Esophagus squamous epithelium (tissue), 5 donors: ENCODE measurements at places on chromosomes 1 and 21.

DNA sequence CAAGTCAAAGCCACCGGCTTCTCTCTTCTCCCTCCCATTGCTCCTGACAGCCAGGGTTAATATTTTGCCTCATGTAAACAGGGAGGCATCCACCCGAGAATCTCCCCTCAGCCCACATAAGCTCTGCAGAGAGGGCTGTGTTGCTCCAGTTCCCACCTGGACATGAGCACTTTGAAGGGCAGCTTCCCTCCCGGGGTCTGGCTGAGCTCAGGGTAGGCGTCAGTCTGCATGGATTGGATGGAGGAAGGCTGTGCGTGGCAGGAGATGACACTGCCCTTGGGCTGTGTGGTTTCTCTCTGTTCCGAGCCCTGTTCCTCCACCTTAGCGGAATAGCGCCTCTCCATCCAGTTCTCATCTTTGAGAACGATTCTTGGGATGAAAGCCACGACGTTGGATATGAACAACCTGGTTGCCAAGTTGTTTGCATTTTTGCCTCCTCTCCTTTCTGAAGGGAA lies 53.7 kb upstream of the ETS2 start:
- no peak for DNase-seq

GRCh38 chr1:48040154-48040553 lies 43.0 kb upstream of the TRABD2B start:
- DNase-seq: no peak

GRCh38 chr1:224498574-224499170 lies 64.1 kb upstream of the WDR26 start:
- no peak for DNase-seq

DNA sequence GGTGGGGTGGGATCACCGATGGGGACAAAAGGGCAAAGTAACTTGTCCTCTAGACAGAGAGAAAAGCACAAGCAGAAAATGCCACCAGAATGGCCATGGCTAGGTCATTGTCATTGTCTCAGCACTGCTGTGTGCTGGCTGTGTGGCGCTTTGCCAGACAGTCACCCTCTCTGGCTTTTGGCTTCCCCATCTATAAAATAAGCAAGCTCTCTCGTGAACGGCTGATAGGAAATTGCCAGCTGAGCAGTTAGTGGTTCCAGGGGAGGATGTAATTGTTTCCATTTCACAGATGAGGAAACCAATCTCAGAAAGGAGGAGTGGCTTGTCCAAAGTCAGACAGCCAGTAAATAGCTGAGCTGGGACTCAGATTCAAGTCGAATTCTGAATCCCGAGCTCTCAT lies 32.5 kb downstream of the PADI2 start:
- DNase-seq: no peak

GRCh38 chr1:95451054-95451453 lies 217.0 kb downstream of the RWDD3 start:
- DNase-seq: no peak

GRCh38 chr1:19308509-19308907 lies 3.4 kb downstream of the AKR7A2 start:
- no peak for DNase-seq

DNA sequence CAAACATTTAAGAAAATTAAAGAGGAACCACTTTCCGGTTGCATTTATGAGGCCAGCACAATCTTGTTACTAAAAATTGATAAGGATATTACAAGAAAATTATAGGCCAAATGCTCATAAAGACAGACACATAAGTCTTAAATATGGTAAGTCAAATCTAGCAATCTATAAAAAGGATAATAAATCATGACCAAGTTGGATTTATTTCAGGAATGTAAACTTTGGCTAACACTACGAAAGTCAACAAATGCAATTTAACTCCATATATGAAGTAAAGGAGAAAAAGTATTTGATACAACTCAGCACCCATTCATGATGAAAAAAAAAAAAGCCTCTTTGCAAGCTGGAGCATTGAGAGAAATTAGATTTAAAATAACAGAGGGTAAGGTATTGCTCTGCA lies 6.3 kb downstream of the HHAT start:
- DNase-seq: no peak

GRCh38 chr1:29861446-29861845 lies 625.1 kb downstream of the PTPRU start:
- no peak for DNase-seq

GRCh38 chr1:37354876-37355650 lies 119.3 kb upstream of the ZC3H12A start:
- DNase-seq: no peak

- DNase-seq: peak; percentile 10
These were observed 41.8 kb downstream of the GATAD2B start for GRCh38 chr1:153880962-153881361.

DNA sequence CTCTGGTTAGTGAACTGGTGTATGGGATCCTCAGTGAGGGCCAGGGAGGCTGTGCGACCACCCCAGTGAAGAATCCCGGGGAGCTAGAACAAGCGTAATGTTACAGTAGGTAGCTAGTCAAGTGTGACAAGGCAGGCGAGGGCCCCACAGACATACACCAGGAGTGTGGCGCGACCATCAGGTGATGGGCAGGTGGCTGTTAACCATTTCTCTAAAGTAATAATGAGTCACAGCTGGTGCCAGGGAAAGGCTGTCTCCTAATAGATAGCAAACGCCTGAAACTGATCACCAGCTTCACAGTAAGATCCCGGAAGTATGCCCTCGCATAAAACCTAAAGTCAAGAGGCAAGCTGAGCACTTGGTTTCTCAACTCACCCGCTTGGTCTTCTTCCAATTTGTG lies 40.5 kb upstream of the TARBP1 start:
- DNase-seq: no peak

GRCh38 chr1:184438363-184438762 lies 51.5 kb downstream of the C1orf21 start:
- no peak for DNase-seq

DNA sequence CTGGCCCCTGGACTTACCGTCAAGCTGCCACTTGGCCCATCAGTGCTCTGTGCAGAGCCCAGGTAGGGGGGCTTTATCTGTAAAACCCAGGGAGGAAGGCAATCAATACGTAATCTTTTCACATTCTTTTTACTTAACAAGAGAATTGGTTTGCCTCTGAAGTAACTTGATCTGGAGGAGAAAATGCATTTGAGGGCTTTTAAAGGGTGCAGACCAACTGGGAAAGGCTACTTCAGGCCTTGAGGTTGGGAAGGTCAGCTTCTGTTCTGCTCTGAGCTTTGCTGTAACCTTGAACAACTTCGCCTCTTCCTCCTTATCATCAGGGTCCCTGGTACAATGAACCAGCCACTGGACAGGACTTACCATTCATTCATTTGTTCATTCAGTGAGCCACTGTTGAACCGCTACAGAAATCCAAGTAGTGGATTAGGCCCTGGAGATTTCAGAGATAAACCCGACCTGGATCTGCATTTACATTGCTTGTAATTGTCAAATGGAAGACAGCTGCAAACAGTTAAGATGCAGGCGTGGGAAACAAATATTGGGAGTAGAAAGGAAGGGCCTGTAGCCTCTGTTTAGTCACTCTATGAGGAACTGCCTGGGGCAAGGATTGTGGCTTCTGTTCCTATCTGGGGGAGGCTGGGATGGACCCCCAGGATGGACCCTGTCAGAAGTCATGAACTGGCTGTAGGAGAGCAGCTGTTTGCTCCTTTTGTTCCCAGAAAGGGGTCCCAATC lies 90.9 kb downstream of the MAN1C1 start:
- DNase-seq: no peak

GRCh38 chr1:230641900-230642262 lies 400 bp upstream of the COG2 start:
- DNase-seq: no peak

DNA sequence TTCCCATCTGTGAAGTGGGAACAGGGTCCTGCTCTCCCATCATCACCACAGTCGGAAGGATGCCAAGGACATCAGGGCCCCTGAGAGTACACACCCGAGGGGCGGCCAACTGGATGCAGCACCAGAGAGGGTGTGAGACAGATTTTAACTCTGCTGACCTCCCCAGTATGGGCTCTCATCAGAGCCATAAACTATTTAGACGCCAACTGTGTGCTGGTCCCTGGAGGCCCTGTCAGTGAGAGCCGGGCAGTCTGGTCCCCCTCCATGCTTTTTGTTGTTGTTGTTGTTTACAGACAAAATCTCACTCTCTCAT lies 1.7 kb downstream of the FGR start:
- DNase-seq: no peak

- DNase-seq: no peak
These were observed 34.7 kb upstream of the TNFRSF1B start for GRCh38 chr1:12132078-12132477.

DNA sequence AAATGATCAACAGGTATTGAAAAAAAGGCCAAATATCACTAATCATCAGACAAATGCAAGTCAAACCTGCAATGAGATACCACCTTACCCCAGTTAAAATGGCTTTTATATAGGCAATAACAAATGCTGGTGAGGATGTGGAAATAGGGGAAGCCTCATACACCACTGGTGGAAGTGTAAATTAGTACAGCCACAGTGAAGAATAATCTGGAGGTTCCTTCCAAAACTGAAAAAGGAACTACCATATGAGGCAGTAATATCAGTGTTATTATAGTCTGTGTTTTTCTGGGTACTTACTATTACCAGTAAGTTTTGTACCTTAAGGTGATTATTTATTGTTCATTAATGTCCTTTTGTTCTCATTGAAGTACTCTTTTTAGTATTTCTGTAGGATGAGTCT lies 201.3 kb downstream of the MRPL39 start:
- DNase-seq: no peak

DNA sequence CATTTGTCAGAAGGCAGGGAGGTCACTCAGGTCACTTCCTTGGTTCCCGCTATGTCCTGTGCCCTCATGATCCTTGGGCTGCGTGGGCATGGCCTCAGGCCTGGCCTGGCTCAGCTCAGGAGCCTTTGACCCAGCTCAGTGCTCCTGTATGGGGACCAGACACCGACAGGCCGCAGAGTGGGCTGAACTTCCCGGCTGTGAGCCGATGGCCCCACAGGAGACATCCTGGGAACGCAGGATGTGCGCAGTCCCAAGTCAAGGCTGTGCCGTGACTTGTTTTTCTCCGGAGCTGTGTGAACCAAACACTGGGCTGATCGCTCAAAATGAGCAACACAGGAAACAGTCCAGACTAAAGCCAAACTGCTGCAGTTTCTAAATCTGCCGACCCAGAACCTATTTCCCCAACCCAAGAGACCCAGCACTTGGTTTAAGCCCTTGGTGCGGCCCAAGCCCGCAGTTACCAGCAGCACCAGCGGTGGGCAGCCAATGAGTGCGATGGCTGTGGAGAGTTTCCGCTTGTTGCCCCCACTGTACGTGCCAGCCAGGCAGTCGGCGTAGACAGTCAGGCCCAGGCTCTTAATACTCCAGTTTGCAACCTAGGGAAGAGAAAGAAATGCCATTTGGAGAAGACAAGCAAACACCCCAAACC lies 92.3 kb upstream of the GCLM start:
- DNase-seq: no peak

DNA sequence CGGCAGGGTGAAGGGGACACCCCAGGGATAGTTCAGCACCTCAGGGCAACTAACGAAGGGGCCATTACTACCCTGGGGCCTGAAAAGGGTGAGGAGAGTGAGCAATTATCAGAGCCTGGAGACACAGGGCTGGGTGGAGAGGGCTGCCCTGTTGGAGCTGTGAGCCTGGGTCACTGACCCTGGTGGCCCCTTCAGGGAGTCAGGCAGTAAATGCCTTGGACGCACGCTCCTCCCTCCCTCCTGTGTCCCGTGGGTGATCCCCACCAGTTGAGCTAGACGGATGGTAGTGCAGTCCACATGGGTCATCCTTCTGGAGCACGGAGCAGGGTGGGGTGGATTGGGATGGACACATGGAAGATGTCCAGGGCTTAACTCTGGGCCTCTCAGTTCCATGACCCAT lies 305.3 kb downstream of the PTPRU start:
- no peak for DNase-seq

DNA sequence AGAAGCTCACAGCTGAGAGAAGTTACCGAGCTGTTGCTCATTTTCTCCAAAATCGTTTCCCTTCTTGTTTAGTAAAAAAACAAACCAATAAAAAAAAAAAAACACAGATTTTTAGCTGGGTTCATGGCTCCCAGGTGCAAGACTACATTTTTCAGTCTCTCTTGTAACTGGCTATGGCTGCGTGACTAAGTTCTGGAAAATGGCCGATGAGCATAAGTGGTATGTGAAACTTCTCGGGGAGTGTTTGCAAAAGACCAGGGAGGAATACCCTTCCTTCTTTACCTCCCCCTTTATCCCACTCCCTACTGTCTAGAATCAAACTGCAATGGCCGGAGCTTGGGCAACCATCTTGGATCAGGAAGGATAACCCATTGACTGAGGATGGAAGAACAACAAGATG lies 38.7 kb upstream of the KANK4 start:
- DNase-seq: no peak

DNA sequence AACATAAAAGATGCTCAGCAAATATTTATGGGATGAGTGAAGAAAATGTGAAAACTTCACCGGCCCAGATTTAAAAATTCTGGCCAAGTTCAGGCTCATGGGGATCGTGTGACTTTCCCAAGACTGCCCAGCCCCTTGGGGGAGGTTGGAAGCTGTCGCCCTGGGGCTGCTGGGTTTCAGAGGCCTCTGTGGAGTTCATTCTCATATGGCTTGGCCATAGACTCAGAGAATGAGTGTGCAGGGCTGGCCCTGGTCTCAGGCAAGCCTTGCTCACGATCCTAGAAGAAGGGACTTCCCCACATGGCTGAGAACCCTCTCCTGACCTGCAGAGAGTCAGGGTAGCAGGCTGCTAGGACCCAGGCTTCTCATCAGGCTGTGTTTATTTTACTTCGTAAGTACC lies 24.6 kb downstream of the PADI2 start:
- no peak for DNase-seq

DNA sequence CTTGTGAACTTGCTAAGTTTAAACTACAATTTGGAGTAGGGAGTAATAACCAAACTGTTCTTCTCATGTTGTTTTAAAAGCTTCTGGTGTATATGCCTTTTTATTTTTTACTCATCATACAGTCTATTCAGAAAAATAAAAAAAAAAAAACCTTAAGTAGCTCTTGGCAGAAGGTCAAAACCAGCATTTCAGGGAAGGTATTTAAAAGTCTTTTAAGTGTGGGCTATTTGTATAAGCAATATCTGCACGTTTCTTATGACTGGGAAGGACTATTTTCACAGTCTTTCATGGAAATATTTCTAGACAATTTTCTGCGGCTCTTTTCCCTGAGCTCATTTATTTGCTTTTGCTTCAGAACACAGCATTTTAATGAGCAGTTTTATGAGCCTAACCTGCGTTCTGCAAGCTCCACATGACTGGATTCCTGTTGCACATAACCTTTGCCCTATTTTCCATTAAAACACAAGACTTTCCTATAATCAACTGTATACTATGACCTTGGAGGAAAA lies 60.9 kb upstream of the C1orf105 start:
- DNase-seq: no peak

- DNase-seq: no peak
These were observed at the start of gene CACNA1E for GRCh38 chr1:181483285-181484195. Gene CACNA1E (plus strand): TSS chr1:181483517. CDS start chr1:181483745, 228 bp downstream.
